ENCODE measurements at places on chromosomes 12 and 14.

- no peak for DNase-seq
Measured at GRCh38 chr12:51390457-51390856, 749 bp downstream of the GALNT6 start.

GRCh38 chr12:131942671-131943070 lies 7.1 kb upstream of the EP400 start:
- no peak for DNase-seq

DNA sequence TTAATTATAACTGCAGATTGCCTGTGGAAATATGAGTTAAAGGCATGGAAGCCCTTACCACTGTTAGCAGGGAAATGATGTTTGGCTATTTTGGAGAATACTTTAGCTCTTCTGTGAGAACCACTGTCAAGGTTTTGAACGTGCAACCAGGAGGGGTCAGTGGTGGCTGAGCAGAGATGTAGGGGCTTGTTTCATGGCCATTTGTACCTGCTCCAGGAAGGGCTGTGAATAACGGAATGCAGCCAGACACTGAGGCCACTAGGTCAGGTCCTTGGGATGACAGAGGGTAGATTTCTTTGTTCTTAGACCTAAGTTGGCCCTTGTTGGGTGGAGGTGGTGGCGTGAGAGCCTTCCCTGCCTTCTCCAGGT lies 8.3 kb downstream of the TRAF3 start:
- no peak for DNase-seq

DNA sequence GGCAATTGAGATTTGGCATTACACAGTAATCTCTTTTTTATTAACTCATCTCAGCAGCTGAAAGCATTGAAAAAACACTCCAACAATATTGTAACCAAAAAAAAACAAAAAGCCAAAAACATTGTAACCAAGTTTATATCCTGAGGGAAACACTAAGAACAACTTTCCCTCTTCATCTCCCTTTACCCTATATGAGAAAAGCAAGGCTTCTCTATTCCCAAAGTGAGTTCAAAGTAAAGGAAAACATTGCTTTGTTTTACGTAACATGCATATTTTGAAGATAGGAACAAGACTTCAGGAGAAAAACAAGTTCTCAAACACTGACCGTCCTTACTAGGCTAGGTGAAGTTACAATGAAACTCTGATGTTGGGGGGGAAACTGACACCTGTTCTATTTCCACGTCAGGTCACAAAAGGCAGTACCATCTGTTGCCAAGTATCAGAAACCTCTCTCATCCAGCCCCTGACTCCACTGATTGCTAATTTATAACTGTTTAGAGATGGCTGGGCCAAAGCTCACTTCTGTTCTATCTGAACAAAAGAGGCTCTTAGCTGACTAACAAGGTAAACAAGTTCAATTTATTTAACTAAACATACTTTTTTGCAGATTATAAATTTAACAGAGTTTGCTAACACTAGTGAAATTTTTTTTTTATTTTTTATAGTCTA lies 67.9 kb upstream of the PLXNC1 start:
- DNase-seq: peak; percentile 85

- DNase-seq: no peak
Measured at GRCh38 chr14:29937116-29937515, 9.5 kb upstream of the PRKD1 start.

- no peak for DNase-seq
Measured at GRCh38 chr12:62335057-62335456, 74.9 kb downstream of the USP15 start.

DNA sequence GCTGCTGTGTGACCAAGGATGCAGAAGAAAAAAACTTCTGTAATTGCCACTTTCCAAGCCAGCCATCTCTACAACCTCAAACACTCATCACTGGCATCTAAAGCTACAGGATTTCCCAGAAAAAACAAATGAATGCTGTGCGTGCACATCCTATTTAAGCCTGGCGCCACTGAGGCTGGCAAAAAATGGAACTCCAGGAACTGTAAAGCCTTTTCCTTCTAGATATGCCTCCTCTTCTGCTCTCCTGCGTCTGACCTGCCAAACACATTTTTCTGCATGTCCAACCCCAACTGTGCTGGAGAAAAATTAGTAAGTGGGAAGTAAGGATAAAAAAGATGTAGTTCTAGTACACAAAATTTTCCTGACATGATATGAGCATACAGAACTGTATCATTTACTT lies 184.9 kb downstream of the ITPR2 start:
- DNase-seq: no peak

- DNase-seq: no peak
Measured at GRCh38 chr14:64970776-64971477, 1.2 kb downstream of the RAB15 start.

GRCh38 chr12:58583529-58583928 lies 336.8 kb downstream of the LRIG3 start:
- DNase-seq: peak; percentile 78

- peak; percentile 59 for DNase-seq
Measured at GRCh38 chr12:106137530-106138356, 1.0 kb downstream of the NUAK1 start.

GRCh38 chr12:6355491-6356373 lies 13.9 kb upstream of the TNFRSF1A start:
- DNase-seq: no peak

GRCh38 chr12:63844391-63845341 lies at the start of gene SRGAP1:
Gene SRGAP1 (plus strand): TSS chr12:63844700. CDS start chr12:63844817, 117 bp downstream.
- DNase-seq: peak; percentile 76

DNA sequence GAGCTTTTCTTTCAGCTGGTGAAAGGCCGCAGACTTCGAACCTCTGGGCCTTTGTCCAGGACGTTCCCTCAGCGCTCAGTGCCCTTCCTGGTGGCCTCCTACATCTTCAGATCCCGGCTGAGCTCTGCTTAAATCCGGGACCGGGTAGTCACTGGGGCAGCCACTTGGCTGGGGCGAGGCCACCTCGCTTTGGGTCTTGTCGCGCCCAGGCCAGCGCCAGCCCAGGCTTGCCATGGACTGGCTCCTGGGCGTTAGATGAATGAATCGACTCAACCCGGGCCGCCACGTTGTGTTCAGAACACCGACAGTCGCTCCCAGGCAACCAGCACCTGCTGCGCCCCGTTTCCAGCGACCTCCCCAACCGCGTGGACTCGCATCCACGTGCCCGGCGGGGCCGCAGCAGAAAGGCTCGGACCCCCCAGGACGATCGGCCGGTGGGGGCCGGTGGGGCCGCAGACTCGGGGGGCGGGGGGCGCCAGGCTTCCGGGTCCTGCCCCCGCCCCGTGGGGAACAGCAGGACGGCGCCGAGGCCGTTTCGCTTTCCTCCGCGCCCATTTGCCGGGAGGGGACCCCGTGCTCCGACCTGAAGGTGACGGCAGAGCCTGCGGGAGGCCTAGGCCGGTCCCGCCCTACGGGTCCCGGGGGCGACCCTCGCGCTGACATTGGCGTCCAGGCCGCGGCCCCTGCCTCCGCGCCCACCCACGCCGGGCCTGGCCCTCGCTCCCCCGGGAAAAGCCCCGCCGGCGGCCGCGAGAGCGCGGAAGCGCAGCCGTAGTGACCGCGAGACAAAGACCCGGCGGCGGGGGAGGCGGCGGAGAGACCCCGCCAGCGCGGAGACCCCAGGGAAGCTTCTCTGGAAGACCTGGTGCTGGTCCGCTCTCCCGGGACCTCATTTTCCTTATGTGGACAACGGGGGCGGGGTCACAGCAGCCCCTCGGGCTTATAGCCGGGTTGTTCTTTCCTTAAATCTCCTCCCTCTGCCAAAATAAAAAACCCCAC lies 37.3 kb upstream of the RCOR1 start:
- DNase-seq: no peak

GRCh38 chr14:40850191-40850590 lies 756.5 kb upstream of the LRFN5 start:
- peak; percentile 44 for DNase-seq

DNA sequence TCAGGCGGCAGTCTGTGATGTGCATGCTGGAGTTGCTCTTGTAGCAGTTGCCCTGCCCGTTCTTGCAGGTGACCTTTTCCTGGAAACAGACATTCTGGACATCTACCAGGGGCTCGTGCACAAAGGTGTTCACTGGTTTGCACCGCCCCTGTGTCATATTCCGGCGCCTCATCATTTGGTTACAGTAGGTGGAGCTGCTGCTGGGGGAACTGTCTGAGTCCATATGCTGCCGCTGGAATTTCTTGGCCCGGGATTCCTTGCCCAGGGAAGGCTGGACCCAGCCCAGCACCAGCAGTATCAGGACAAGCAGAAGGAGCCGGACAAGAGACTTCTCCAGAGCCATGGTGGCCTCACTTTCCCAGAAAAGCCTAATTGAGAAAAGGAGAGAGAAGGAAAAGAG lies 918 bp downstream of the RNASE1 start:
- no peak for DNase-seq
